Trophoblast cell (in vitro differentiated cells and primary cell): ENCODE measurements at places on chromosomes 1 and 21.
A peak's percentile ranks its signal among the peaks of the same experiment; 100 is the strongest.

- DNase-seq: no peak
Measured at GRCh38 chr21:15241997-15242736, 177.4 kb upstream of the NRIP1 start.

DNA sequence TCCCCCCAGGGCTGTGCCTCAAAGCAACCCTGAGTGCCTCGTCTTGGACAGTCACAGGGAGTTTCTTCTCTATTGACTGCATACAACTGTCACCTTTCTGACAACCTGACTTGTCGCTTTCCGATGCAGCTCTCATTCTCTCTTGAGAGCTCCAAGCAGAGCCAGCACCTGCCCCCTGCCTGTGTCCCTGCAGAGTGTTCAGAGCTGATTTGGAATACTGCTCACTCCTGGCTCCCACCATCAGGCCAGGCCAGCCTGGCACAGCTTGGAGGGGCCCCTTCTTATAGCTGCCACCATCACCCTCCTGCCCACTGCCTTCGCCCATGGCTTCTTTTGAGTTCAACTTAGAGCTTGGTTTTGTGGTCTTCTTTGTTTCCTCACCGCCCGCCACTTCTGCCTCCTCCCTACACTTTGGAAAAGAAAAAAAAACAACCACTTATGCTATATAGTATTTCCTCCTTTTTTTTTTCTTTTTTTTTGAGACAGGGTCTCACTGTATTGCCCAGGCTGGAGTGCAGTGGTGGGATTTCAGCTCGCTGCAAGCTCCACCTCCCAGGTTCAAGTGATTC is 12.3 kb downstream of the NCF2 start:
- DNase-seq: no peak

DNA sequence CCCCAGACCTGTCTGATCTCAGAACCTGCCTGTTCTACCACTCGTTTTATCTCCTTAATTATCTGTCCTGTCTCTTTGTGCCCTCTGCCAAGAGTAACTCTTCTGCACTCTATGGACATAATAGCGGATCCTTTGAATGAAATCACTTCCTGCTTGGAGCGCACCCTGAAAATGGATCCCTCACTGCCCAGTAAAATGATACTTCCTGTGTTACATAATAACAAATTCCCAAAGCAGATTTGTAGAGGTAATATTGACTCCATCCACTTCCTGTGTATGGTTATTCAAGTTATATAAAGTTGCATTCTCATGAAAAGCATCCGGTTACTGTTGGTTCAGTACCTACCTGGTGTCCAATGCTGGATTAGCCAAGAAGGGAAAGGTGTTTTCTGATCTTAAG is 246.0 kb downstream of the TRABD2B start:
- DNase-seq: no peak

DNA sequence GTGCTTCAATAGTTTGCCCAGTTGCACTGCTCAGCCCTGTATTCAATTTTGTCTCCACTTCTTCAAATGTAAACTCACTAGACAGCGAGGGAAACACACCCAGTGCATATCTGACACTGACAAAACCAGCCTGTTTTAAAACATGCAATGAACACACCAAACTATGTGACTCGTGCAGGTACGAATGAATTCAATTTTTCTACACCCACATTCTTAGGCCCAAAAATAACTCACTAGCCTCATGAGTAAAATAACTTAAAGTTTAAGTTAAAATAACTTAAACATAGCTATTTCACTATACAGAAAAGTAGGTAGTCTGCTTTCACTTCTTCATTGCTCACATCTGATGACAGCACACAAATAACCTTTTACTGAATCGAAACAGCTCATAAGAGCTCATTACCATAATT is 21.1 kb downstream of the TTC13 start:
- no peak for DNase-seq

GRCh38 chr1:110430901-110431300 is 20.0 kb upstream of the PROK1 start:
- DNase-seq: no peak

DNA sequence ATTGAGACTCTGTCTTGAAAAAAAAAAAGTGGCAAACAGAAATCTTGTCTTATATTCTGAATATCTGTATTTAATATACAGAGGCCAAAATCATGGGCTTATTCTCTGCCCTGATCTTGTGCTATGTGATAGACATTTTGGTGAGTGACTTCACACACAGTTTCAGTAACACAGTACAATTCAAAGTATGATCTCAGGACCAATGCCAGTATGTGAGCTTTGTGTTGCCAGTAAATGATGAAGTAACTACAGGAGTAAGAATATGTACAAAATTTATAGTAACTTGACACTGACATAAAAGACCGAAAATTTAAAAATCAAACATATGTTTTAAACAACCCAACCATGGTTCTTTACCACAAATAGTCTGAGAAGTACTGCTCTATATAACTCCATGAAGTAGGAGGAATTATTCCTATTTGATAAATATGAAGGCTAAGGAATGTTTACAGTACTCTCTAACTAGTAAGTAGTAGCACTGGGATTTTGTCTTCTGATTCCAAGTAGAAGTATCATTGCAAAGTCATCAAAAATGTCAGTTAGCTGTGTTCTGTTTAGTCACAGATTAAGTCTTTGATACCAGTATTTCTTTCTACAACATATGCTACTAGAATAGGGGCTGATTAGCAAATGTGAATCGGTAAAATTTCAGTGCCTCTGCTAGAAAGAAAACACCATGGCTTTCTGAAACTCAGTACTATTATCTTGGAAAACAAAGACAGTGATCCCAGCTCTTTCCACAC is 25.3 kb downstream of the DPH5 start:
- DNase-seq: no peak

- no peak for DNase-seq
Measured at GRCh38 chr1:21313203-21313885, 23.1 kb upstream of the ECE1 start.

- peak; percentile 1 for DNase-seq
Measured at GRCh38 chr1:188425687-188426086, 1596.9 kb downstream of the PLA2G4A start.

DNA sequence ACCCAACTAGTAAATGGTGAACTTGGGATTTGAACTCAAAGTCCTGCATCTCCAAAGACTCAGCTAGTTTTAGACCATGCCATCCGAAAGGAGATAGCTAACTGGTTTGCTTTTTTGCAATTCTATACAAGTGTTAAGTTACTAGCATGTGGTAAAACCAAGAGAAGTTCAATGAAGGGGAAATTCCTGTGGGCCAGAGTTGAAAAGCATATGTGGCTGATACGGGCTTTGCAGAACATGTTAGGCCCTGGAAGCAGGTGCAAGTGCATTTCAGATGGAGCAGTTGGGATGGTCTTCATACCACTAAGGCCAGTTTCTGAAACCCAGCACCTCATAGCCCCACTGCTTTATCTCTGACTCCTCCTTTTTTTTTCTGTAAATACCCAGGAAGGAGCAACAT is 620.9 kb downstream of the PLPP3 start:
- no peak for DNase-seq

DNA sequence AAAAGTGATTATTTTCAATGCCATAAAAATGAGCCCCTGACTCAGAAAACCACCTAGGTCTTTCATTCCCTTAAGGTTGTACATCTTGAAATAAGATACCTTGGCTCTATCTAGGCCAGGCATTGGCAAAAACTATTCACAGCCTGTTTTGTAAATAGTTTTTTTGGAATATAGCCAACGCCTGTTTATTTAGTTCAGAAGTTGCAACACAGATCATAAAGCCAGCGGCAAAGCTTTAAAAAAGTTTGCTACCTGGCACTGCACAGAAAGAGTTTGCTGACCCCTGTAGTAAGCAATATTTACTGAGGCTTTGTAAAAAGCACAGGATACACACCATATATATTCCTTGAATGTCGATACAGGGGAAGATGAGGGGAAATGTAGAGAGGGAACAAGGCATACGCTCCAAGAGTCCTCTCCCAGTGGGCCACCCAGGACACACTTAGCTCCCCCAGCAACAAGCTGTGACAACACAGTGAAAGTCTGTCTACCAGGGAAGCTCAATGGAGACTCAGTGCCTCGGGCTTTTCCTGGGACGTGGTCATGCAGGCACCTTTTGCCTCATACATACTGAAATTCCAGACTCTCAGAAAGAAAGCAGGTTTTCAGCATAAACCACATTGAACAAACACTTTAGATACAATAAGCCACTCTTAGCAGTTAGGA is 20.5 kb downstream of the TARBP1 start:
- DNase-seq: peak; percentile 96

- no peak for DNase-seq
Measured at GRCh38 chr21:28883931-28884330, 108.7 kb downstream of the LTN1 start.

GRCh38 chr1:203996126-203996525 is 76.8 kb upstream of the SOX13 start:
- DNase-seq: no peak

- DNase-seq: no peak
Measured at GRCh38 chr1:175717610-175718540, 25.5 kb downstream of the TNR start.

GRCh38 chr1:155940993-155941844 is at the start of gene RXFP4:
Gene RXFP4 (plus strand): TSS chr1:155941638. CDS start chr1:155941710, 72 bp downstream.
- no peak for DNase-seq

DNA sequence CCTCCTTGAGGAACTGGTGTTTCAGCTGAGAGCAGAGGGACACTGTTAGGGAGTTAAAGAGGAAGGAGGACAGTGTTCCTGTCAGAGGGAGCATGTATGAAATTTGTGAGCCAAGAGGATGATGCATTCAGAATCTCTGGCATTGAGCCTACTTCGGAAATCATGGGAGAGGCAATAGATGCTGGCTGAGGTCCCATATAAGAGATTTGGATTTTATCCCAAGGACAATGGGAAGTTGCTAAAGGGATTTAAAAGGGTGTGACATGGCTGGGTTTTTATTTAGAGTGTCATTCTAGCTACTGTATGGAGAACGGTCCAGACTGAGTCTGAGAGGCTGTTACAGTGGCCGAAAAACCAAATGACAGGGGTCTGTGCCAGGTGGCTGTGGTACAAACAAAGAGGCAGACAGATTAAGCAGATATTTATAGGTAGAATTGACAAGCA is 403.2 kb upstream of the B3GALT2 start:
- DNase-seq: no peak

- DNase-seq: no peak
Measured at GRCh38 chr1:47992720-47993415, 4.3 kb downstream of the TRABD2B start.

- DNase-seq: no peak
Measured at GRCh38 chr1:229336345-229336744, 6.5 kb downstream of the CCSAP start.

DNA sequence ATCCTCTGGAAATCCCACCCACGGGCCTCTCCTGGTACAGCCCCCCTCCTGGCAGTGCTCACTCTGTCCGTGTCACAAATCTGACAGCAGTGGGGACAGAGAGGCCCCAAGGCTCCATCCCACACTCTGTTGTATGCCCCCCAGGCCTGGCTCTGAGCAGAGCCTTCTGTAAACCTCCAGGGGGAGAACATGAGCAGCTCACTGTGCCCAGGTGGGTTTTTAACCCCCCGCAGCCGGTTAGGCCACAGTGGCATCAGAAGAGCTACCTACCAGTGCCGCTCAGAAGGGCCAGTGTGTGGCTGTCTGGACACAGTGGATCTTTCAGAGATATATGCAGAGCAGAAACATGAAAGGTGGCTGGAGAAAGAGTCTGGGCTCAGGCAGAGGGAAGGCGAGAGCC is 12.0 kb upstream of the GPR153 start:
- DNase-seq: no peak

DNA sequence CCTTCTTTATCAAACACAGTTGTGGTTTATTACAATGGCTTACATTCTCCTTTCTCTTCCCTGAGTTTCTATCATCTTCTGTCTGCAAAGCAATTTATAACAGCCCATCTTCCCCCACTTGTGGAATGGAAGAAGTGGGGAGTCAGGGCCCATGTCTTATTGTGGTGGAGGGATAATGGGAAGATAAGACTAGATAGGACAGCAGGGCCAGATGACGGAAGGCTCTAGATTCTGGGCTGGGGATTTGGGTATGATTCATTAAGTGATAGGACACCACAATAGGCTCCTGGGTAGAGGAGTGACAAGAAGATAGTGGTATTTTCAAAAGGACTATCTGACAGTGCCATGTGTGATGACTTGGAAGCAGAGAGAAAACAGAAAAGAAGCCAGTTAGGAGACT is 450.6 kb downstream of the TTLL7 start:
- no peak for DNase-seq

GRCh38 chr1:160374306-160375110 is 7.6 kb downstream of the NHLH1 start:
- no peak for DNase-seq

DNA sequence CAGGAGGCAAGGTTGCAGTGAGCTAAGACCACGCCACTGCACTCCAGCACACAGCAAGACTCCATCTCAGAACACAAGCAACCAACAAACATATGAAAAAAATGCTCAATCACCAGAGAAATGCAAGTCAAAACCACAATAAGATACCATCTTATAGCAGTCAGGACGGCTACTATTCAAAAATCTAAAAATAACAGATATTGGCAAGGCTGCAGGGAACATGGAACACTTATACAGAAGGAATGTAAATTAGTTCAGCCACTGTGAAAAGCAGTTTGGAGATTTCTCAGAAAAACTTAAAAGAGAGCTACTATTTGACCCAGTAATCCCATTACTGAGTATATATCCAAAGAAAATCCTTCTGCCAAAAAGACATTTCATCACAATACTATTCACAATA is 27.6 kb upstream of the POGK start:
- no peak for DNase-seq

DNA sequence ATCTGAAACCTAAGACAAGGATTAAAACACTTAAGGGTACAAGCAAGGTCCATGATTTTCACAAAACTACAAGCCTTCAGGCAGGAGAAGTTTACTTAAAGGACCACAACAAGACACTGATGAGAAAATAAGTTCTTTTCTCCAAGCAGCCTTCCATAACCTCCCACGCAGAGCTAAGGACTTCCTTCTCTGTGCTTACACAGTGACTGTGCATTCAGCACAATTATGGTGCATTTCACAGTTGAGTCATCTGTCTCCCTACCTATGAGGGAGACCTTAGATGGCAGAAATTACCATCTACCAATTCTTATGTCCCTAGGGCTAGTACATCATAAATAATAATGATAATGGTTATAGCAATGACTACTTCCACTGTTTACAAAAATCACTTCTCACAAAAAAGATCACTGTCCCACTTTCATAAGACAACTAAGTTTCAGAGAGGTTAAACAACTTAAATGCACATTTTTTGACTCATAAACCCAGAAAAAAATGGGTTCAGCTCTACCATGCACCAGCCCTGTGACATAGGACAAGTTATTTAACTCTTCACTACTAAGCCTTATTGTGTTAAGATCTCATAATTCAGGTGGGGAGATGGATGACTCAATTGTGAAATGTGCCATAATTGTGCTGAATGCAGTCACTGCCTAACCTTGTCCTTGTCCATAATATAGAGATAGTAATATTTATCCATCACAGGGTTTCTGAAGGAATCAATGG is 45.3 kb downstream of the TARBP1 start:
- DNase-seq: no peak
